CD4-positive, alpha-beta T cell treated with Interleukin-4 for 4 hours (primary cell): ENCODE measurements at places on chromosomes 1 and 21.

- peak; percentile 61 for DNase-seq
These were observed 1.2 kb downstream of the PRMT2 start for GRCh38 chr21:46636550-46637285.

GRCh38 chr1:54163051-54163450 is 10.3 kb upstream of the CDCP2 start:
- DNase-seq = no peak

DNA sequence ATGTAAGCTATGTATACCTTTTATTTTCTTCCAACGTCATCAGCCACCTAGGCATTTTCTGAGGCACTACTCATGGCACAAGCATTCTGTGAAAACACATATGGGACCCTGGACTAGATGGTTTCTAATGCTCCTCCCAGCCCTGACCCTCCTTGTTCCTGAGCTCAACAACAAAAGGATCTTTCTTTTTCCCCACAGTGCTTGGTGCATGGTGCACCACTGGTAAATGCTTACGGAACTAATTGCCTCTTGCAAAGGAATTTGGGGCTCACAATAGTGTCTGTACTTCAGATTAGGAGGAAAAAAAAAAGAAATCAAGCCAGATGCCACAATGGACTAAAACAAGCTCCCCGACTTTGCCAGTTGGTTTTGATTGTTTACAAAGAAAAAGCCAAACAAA is 390.5 kb downstream of the PLPP3 start:
- no peak for DNase-seq

DNA sequence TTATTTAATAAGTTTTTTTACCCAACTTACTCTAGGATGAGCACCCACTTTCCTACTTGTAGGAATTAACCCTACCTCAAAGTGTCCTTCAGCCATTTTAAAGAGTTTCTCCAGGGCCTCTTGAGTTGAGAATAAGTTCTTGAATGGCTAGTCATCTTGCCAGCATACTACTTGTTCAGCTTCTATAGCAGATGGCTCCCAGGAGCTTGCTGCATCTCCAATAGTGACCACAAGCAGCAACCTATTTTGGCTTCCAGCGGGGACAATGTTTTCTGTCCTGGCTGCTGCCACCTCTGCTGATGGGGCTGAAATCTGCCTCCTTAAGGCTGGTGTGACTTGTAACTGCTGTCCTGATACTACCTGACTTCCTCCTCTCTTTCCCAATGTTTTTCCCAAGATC is 20.8 kb upstream of the PIK3R3 start:
- DNase-seq = no peak

DNA sequence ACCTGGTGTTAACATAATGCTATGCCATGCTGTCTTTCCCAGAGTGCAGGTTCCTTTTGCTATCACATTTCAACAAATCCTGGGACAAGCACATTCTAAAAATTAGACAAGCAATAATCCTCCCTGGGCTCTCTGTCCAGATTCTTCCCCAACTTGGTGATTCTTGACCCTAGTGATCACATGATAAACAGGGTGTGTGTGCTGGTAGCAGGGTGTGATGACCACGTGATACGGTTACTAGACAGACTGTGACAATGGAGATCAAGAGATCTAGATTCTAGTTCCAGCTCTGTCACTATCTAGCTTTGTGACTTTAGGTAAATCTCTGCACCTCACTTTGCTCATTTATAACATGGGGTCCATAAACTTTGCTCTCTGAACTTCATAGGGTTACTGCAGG is 61.9 kb upstream of the HSD17B7 start:
- DNase-seq = no peak

GRCh38 chr1:160708801-160709200 is 2.8 kb downstream of the CD48 start:
- DNase-seq = peak; percentile 78

DNA sequence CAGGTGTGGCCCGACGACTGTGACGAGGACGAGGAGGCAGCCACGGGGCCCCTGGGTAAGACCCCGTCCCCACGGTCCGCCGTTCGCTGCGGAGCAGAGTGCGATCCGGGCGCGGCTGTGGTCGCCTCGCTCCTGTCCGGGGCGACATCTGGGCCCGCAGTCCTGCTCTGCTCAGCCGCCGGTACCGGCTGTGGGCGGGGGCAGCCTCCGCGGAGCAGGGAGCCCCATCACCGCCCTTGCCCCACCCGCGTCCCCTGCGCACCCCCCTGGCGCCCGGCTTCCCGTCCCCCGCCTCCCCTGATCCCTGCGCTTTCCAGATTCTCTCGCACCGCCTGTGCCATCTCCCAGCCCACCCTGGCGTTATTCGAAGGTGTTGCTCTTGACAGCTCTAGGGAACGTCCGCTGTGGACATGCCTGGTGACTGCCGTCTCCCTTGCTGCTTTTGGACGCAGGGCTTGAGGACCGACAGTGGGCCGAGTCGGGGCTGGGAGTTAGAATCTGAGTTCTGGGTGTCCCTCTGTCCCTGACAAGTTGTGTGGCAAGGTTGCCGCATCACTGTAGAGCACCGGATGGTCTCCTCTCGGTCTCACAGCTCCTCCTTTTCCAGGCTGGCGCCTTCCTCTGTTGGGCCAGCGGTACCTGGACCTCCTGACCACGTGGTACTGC is 596 bp downstream of the TOR3A start:
- peak; percentile 8 for DNase-seq

DNA sequence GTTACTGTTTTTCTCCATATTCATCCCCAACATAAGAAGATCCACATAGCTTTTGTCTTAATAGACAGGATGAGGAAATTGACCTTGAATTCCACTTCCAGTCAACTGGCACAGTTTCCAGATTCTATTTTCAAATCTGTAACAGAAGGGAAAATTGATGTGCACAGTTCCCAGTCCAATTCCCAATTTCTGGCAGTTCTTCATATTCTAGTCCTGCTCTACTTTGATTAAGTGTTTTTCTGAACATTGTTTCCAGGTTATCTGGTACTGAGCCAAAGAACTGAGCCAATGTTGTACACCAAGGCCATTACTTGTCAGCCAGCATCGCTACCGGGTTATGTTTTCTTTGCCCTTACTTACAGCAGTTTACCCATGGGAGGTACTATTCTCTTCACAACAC is 1755.4 kb downstream of the PLA2G4A start:
- DNase-seq = no peak
